ENCODE measurements at places on chromosomes 16 and 17.

GRCh38 chr16:28491230-28491969 is 474 bp downstream of the CLN3 start:
- peak; percentile 4 for DNase-seq

DNA sequence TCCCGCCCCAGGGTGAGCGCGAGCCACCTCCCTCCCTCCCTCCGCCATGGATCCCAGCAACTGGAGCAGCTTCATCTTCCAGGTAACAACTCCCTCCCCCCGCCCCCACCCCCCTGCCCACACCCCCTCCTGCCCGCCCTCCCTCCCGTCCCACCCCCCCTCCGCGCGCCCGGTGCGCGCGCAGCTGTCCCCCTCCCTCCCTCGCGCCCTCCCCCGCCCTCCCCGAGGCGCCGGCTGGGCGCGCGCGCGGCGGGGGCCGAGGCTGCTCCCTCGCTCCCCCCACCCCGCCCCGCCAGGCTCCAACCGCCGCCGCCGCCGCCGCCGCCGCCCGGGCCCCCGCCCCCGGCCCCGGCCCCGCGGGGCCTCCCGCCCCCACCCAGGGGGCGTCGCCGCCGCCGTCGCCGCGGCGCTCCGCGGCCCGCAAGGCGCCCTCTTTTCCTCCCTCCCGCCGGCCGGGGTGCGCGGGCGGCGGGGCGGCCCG is at the start of gene MAZ:
TSS of gene MAZ (plus strand) at position 431 of the 481 bp plus-strand sequence. CDS start 173 bp downstream, outside the sequence.
- DNase-seq, result no peak

DNA sequence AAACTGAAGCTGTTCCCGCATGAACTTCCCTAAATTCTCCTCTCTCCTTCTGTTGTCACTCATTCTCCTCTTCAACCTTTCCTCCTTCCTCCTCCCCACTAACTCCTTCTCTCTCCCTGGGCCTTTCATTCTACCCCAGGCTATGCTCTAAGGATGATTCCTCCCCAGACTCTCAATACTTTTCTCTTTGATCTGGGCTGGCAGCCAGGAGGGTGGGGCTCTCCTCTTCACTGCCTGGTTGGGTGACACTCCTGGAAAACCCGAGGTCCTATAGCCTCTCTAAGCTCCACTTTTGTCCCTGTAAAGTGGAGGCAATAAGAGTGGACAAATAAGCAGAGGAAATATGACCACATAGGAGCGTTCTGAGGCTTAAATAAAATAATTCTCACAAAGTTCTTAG is 46.2 kb downstream of the HSD17B2 start:
- DNase-seq, result no peak

DNA sequence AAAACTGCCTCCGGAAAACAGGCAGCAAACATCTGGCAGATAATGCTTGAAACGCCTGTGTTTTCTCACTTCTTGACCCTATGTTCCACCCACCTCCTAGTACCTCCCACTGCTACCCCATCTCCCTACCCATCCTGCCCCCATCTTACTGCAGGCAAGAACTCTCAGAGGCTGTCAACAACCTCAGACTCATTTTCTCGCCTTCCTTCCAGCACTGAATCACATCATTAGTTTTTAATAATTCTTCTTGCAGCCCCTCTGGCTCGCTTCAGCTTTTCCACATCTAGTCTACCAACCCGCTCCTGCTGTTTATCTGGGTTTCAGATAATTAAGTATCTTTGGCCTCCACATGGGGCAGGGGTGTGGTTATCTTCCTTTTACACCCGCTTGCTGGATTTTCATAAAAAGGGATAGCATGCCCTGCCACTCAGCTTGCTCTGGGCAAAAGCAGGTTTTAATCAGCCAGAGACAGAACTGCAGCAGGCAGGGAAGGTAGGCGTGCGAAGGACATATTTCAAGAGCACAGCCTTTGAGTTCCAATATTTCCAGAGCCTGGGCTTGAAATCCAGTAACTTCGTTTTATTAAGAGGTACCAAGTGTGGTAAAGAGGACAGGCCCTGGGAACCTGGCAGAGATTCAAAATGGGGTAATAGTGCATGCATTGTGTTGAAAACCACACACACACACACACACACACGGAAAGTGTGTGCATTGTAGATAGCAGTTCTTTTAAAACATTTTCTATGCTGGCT is 87.5 kb downstream of the BMERB1 start:
- DNase-seq, result no peak

DNA sequence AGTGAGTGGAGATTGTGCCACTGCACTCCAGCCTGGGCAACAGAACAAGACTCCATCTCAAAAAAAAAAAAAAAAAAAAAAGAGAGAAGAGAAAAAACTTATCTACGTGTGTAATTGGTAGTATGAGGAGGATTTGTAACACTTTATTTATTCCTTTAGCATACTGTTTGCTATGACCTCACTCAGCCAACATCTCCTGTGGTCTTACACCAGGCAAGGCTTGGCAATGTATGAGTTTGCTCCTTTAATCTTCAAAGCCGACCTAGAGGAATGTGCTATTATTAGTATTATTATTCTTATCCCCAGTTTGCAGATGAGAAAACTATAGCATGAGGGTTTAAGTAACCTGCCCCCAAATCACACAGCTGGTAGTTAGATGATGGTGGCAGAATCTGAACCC is 35.8 kb upstream of the HAPSTR1 start:
- no peak for DNase-seq

GRCh38 chr16:71288570-71288889 is 672 bp downstream of the CMTR2 start:
- no peak for DNase-seq

GRCh38 chr16:68740628-68741346 is 3.7 kb downstream of the CDH1 start:
- DNase-seq, result no peak

DNA sequence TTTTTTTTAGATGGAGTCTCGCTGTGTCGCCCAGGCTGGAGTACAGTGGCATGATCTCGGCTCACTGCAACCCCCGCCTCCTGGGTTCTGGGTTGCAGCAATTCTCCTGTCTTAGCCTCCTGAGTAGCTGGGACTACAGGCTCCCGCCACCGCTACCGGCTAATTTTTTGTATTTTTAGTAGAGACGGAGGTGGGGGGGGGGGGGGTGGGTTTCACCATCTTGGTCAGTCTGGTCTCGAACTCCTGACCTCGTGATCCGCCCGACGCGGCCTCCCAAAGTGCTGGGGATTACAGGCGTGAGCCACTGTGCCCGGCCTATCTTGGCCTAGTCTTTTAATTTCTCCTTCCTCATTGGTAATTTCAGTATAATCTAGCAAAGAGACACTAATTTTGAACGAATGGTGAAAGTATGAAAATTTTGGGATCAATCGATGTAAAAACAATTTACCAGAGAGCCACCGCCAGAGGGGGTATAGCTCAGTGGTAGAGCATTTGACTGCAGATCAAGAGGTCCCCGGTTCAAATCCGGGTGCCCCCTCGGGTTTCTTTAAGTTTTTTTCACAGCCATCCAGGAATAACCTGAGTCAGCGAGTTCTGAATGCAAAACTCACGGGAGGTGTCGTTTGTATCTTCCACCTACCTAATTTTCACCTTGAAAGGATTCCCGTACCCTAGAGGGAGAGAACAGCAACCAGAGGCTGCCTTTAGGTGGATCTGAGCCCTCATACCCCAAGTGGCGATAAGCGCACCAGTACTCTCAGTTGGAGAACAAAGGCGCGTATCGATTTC is 2.5 kb upstream of the LASP1 start:
- DNase-seq, result peak; percentile 24

- peak; percentile 75 for DNase-seq
Observed at GRCh38 chr16:75064403-75065148, 52.0 kb downstream of the LDHD start.

DNA sequence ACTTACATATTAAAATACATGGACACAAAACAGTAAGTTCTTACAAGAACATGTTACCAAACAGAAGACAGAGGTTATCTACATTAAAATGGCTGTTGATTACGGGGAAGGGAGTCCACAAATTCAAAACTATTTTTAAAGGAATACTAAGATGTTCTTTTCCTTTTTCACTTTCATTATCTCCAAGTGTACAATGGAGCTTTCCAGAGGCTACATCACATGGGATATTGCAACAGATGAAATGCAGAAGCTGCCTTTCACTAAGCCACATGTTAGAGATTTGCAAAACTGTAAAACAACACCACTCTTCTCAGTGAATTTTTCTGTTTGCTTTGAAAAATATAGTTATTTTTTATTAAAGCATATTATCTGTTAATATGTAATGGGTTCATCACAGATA is 53.6 kb downstream of the XPO6 start:
- no peak for DNase-seq

DNA sequence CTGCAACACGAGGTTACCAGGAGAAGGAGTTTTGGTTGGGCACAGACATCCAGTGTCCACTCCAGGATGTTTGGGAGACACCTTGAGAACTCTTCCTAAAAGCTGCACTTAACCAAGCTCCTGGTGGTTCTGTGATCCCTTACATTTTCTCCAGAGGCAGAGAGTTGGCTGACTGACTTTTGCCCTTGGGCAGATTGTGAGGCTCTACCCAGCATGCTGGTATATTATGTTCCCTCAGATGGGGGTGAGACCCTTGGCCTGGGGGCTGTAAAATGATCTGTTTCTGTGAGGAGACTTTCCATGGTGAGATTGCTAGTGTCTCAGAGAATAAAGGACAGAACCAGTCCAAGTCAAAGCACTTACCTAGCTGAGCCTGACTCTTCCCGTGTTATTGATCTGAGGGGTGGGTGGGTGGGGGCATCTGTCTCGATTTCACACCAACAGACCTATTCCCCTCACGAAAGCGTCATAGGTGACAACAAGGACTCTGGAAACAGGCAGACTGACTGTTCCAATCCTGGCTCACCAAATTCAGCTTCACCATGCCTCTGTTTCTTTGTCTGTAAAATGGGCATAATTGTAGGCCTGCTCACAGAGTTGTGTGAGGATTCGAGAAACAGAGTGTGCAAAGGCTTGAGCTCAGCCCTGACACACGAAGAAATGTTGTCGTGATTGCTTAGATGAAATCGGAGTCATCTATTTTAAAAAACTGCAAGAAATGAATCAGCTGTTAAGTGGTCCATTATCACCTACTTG is 12.2 kb downstream of the USB1 start:
- no peak for DNase-seq

- no peak for DNase-seq
Observed at GRCh38 chr17:76370261-76370993, 14.0 kb upstream of the SPHK1 start.

- DNase-seq, result no peak
Observed at GRCh38 chr16:84663433-84664101, 15.3 kb downstream of the KLHL36 start.

DNA sequence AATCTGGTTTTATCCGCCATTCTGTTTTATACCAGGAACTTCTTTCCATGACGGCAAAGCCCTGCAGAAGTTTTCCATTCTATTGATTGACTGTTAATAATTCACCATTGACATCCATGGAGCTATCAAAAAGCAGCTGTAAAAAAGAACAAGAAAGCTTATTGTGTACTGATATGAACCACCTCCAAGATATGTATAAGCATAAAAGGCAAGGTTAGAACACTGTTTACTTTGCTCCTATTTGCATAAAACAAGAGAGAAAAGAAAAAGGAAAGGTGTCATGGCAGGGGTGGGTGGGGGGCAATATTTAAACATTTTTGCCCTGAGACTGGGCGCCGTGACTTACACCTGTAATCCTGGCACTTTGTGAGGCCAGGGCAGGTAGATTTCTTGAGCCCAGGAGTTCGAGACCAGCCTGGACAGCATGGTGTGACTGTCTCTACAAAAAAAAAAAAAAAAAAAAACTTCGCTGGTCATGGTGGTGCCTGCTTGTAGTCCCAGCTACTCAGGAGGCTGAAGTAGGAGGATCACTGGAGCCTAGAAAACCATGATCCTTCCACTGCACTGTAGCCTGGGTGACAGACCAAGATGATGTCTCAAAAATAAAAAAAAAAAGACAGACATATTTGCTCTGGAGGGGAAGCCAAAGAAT is 52.5 kb downstream of the TMEM114 start:
- no peak for DNase-seq
